ENCODE measurements at places on chromosomes 2 and 18. TPM values are rescaled to one million over a fixed set of nuclear protein-coding genes. Genes with fewer than 3 reads are reported as not detected.

GRCh38 chr2:28626891-28627421, 124.7 kb upstream of the PPP1CB start:
- no peak for DNase-seq

DNA sequence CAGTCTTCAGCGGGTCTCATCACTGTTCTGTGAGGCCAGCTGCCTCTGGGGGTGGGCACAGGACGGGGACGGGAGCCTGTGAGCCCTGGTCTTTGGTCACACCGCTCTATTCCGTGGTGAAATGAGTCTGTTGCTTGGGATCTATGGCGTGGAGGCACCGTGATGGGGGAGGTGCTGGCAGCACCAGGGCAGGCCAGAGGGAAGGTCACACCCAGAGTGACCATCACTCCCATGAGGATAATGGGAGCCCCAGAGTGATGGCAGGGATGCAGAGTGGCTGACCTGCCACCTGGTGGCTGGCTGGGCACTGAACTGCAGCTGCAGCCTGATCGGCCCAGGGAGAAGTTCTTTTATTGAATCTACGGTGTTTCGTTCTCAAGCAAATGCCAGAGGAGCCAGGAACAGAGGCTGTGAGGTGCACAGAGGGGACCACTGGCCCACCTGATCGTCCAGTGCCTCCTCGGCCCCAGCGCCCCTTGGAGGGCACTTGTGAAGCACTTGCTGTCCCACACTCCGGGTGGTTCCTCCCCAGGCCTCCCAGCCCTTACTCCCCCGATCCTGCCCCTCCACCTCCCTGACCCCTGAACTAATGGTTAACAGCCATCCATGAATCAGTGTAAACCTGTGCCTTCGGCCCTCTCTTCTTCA, 17.9 kb downstream of the KCNIP3 start:
- peak; percentile 45 for DNase-seq

C2orf15 gene
- polyA plus RNA-seq, result 1.3 TPM

FAM110C gene
- 0.08 TPM for polyA plus RNA-seq

DNA sequence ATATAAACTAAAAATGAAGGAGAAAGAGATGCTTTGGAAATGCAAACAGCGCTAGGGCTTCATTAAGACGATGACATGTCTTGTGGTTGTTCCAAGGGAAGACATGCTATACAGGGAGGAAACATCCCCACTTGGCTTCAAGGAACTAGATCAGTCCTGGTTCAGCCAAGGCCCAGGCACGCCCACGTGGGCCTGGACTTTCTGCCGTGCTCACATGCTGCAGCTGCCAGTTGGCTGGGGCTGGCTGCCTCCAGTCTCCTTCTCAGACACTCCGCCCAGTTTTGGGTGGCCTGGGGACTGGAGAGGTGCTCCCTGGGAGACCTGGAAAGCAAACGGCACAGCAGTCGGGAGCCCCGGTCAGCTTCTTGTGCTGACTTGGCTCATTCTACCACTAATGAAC, 109.6 kb downstream of the GLI2 start:
- DNase-seq, result no peak

POTEJ gene
- 0.07 TPM for polyA plus RNA-seq

- no peak for DNase-seq
Measured at GRCh38 chr2:179729966-179730365, 131.4 kb downstream of the ZNF385B start.

GRCh38 chr2:54289917-54290316, 33.9 kb upstream of the TSPYL6 start:
- no peak for DNase-seq

DNA sequence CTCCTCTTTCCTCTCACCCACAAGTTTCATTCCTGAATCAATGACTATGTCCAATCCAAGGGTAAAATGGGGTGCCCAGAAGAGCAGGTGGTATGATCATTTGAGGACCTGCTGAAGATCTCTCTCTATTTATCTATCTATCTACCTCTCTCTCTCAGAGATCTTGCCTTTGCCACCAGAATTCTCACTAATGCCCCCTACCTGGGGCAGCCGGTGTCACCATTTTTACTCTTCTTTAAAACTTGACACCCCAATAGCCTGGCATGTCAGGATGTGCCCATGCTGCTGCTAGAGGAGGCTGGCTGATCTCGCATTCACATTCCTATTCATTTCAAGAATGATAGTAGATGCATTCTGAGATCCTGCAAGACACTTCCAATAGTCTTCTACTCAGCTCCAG, 24.3 kb upstream of the RPIA start:
- DNase-seq, result no peak

GAL3ST2 gene
- polyA plus RNA-seq, result 0.41 TPM

TBR1 gene
- polyA plus RNA-seq, result 0.07 TPM

LOXHD1 gene
- not detected for polyA plus RNA-seq

GRCh38 chr2:56613920-56614319, 430.1 kb downstream of the CCDC85A start:
- DNase-seq, result no peak

DNA sequence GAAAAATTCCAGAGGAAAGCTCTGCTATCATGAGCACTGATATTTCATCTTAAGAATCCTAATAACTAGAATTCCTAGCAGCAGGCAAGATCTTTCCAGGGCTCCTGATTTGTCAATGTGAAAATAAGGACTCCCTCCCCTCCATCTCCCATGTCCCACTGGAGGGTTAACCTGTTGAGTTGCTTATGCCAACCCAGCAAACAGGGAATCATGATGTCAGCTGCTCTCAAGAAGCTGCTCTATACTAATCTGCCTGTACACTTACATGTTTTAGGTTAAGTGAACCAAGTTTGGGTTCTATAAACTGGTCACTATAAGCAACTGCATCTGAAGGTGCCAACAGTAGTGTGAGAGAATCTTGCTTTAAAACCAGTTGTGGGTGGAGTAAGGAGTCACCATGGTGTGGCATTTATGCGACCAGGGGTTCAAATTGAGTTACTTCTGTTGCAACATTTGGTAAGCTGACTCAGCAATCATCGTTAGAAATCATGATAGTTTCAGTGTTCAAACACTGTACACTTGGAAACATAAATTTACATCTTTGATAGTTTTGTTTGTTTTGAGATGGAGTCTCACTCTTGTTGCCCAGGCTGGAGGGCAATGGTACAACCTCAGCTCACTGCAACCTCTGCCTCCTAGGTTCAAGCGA, 53.4 kb downstream of the STK25 start:
- no peak for DNase-seq

ABHD1 gene
- 1.0 TPM for polyA plus RNA-seq

PTPRN gene
- polyA plus RNA-seq, result 0.90 TPM

GRCh38 chr2:28352610-28353195, 40.0 kb upstream of the FOSL2 start:
- no peak for DNase-seq

GRCh38 chr2:146041274-146041910, 1521.5 kb upstream of the ZEB2 start:
- DNase-seq, result no peak

DPP4 gene
- 0.27 TPM for polyA plus RNA-seq

PAX3 gene
- not detected for polyA plus RNA-seq

DNA sequence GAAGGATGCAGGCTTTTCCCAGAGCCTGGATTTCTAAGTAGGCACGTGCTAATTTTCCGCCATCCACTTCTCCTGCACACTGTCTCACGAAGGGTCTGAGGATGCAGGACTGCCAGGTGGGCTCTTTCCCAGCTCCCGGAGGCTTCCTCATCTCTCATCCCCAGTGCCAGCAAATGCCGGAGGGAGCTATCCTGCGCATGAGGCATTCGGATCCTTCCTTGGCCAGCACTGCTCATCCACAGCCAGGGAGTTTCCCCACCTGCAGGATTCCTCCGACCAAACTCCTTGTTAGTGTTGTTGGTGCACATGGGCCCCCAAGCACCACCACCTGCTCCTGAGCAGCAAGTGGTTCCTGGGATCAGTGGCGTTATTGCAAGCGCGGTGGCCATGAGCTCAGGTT, 5.0 kb downstream of the CNDP1 start:
- DNase-seq, result no peak

DNA sequence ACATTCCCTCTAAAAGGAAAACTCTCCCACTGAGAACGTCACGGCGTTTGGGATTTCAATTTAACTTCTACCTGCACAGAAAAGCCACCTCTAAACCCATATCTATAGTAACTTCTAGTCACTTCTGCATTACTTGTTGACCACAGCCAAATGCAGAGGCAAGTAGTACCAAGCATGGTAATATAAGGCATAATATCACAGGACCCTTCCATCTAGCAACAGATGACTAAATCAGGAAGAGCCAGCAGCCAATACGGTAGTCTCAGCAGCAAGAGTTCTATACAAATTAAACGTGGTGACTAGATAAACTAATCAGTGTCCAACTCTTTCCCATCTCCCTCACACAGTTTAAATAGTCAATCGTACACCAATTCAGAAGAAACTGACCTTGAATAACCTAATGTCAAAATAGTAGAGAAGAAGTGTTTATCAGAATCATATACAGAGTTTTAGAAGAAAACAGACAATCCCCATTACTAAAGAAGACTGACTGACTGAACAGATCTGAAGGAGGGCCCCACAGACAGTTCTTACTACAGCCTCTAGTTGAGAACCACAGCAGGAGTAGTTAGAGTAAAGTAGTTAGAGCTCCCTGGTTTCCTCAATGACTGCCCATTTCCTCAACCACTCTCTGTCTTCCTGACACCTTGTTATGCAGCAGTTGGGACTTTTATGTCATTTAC, 30.0 kb downstream of the MEMO1 start:
- DNase-seq, result peak; percentile 48

DNA sequence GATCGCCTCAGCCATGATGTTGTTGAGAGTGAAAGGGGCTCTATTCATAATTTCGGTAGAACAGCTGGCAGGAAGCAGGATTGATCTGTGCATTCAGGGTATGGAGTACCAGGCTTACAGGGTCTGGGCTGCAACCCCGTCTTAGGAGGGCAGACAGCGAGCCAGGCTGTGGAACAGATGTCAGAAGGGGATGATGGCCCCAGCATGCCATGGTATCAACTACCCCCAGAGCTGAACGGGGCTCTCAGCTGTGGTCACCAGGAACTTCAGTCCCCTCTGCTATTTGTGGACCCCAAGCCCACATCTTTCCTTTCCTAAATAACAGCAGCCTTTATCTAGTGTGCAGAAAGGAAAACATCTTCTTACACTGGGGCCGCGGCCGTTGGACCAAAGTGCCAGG, 422.2 kb upstream of the SALL3 start:
- no peak for DNase-seq

ZNF407 gene
- polyA plus RNA-seq, result 2.8 TPM
